ENCODE measurements at places on chromosomes 2 and 18.

- no peak for DNase-seq
Measured at GRCh38 chr2:222982010-222982908, 69.7 kb upstream of the KCNE4 start.

GRCh38 chr2:55901322-55901721, 22.3 kb downstream of the EFEMP1 start:
- DNase-seq = no peak

GRCh38 chr18:76839086-76839794, 16.9 kb downstream of the ZNF236 start:
- DNase-seq = no peak

DNA sequence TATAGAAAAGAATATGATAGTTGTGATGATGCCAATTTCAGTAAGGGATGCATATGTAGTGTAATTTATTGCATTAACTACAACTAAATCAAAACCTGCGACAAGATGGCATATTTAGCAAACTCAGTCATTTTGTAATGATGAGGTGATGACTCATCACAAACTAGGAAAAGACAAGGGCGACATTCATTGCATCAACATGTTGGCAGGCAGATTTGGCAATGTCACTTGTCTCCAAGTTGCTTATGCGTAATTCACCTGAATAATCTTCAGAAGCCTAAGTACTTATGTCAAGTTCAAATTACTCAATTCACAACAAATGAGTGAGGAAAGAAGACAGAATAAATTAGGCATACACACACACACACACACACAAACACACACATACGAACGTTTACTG, 273.2 kb upstream of the RGPD4 start:
- no peak for DNase-seq

GRCh38 chr2:238493880-238494572, 67.3 kb downstream of the ASB1 start:
- DNase-seq = no peak

DNA sequence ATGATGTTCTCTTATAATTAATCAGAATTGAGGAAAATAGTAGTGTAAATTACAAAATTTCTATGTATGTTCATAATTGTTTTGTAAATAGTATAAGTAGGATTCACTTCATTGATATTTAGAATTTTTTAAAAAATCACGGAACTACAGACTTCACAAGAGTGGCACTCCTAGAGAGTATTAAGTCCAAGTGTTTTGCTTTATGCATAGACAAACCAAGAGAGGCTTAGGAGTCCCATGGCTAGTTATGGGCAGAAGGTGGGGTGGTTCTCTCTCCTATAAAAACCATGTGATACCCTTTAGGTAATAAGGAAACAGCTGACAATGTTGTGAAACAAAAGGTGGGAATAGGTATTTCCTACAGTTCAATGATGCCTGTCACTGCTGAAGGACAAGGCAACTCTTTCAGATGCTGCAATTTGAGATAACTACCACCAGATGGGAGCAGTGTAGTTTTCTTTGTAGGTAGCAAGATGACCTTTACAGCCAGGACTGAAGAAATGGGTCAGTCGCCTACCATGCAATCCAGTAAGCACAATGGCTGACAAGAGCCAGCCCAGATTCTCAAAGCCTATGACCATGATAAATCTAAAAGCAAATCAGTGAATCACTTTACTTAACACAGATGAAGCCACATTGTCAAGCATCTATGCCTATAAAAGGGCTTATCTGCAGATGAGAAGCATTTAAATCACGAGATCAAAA, 83.9 kb downstream of the AAK1 start:
- no peak for DNase-seq

DNA sequence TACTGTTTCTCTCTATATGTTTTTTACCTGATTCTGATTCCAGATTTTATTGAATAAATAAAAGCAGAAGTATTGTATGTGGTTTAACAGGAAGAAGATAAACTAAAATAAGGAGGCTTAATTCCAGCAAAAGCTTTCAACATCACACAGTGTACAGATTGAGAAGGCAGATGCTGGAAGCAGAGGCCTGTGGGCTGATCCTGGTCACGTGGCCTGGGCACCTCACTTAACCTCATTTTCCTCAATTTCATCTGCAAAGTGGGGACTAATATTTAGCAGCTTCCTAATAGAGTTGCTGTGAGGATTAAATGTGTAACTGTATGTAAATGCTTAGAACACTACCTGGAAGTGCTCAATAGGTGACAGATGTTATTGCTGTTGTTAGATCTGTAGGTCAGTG, 58.0 kb downstream of the CDCA7 start:
- no peak for DNase-seq

GRCh38 chr18:36757081-36757480, 71.7 kb downstream of the TPGS2 start:
- no peak for DNase-seq

DNA sequence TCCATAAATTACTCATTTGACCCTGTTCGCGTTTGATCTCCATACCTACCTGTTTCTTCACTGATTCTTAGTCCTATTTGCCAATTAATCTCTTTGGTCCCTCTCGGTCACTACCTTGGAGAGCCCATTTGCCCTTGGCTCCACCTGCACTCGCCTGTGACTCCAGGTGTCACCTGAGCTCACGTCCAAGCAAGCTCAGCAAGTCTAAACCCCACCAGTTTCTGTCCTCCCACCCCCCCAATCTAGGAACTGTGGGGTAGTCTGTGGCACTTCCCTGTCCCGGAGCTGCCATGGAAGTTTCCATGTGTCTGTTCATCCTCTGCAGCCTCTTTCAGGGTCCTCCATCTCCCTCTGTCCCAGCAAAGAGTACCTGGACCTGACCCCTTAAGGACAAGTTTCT, 68.1 kb upstream of the BCL2L11 start:
- DNase-seq = no peak

DNA sequence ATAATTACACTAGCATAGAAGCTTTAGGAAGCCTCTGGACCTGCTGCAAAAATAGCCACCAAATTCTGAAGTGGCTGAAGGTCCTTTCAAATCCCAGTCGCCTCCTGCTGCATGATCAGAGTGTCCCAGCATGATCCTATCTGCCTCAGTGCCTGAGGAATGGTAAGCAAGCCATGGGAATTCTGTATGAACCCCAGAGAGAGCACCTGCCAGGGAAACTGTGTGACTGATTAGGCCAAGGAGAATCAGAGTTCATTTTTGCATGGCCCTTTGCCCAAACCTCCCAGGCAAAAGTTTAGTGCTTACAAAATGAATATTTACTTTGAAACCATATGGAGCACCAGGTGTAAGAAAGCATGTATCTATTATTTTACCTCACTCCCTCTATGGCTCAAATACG, 221.4 kb downstream of the ARL4C start:
- no peak for DNase-seq

DNA sequence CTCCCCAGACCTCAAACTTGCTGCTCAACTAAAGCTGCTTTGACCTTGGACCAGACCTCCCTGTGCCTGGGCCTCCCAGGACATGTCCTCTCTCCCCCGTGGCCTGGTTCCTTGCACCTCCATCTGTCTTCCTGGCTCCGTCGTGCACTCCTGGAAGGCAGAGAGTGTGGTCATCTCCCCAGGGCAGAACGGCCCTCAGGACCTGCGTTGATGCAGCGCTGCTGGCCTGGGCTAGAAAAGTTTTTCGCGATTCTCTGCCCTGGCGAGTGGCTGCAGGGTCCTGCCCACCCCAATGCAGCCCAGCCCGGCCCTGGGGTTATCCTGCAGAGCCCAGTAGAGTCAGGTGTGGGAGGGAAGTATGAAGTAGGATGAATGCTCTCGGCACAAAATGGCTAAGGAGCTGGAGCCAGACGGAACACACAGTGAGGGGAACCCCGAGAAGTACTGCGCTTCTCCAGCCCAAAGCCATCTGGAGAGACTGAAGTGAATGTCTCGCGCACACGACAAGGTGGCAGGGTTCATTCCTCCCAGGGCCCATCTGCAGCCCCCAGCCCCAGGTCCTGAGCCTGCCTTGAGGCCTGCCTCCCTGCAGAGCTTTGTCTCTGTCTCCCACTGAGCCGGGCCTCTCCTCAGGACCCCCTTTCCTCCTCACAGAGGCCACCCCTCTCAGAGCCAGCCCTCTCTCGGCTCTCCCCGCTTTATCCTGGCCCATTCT, 41.7 kb downstream of the ATOH8 start:
- DNase-seq = no peak

Data from stimulated activated CD8-positive, alpha-beta memory T cell treated with anti-CD3 and anti-CD28 coated beads, Interleukin-15, amount 100 ng/mL, for 24 hours (primary cell).